ENCODE measurements at places on chromosomes 4 and X.
A peak's percentile ranks its signal among the peaks of the same experiment; 100 is the strongest.

DNA sequence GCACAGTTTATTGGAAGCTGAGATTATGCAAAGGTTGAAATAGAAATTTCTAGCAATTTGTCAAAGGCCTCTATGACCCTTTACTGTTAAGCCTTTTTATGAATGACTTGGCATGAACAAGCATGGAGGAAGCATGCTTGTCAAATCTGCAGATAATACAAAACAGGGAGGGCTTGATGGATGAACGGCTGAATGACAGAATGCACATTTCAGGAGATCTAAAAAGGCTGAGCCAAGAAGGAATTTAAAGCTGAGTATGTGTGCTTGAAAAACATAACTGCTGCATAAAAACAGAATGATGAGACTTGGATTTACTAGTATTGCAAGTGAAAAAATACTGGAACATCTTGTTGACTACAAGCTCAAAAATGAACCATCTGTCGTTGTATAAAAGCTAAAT is 29.0 kb upstream of the UBE2K start:
- DNase-seq: no peak

GRCh38 chr4:149715822-149716585 is 99.6 kb downstream of the IQCM start:
- no peak for DNase-seq

GRCh38 chr4:85431881-85432485 is 43.0 kb upstream of the ARHGAP24 start:
- no peak for DNase-seq

- no peak for DNase-seq
These were observed 38.0 kb downstream of the MID1IP1 start for GRCh38 chrX:38839277-38839676.

DNA sequence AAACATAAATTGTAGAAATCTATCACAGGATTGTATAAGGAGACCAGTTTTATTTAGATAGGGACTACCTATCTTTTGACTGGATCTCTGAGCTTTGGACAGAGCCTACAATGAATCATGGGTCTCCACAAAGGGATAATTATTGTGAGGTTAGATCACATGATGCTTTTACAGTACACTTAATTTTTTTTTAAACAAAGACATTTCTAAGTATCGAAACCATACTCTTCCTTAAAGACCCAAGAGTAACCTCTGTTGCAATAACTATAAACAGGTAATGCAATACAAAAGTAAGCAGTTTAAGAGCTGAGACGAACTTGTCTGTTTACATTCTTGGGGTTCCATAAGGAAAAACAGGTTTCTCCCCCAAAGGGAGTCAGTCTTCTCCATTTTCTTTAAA is 64.3 kb upstream of the GABRE start:
- no peak for DNase-seq

- DNase-seq: no peak
These were observed 6.6 kb downstream of the ETDC start for GRCh38 chrX:135315864-135316263.

GRCh38 chr4:8870647-8871416 is 807 bp downstream of the HMX1 start:
- no peak for DNase-seq

DNA sequence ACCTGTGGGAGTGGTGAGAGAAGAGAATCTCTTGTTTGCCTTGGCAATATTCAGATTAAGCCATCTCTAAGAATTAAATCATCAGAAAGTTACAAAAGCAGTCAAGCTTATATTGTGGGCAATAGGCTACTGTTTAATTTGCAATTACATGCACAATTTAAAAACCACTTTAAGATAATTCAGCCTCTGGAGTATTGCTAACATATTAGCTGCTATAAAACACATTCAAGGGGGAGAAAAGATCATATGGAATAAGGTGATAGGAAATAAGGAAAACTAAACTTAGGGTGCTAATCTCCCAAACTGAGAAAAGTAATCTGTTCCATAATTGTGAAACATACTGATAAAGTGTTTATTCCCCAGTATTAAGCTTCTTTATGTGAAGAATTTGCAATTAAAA is 103.9 kb downstream of the ARAP2 start:
- DNase-seq: peak; percentile 3
